ENCODE measurements at places on chromosomes 13 and 19.

GRCh38 chr13:82654861-82655855 lies 1227.1 kb downstream of the SLITRK1 start:
- DNase-seq: peak; percentile 11

GRCh38 chr19:38792250-38793111 lies 3.5 kb downstream of the LGALS7B start:
- DNase-seq: no peak

- DNase-seq: no peak
These were observed 27.2 kb downstream of the GPX4 start for GRCh38 chr19:1130771-1131717.

GRCh38 chr13:49539746-49540145 lies 44.0 kb downstream of the PHF11 start:
- no peak for DNase-seq

- DNase-seq: peak; percentile 75
These were observed 8.2 kb upstream of the MEIS3 start for GRCh38 chr19:47427241-47428176.

DNA sequence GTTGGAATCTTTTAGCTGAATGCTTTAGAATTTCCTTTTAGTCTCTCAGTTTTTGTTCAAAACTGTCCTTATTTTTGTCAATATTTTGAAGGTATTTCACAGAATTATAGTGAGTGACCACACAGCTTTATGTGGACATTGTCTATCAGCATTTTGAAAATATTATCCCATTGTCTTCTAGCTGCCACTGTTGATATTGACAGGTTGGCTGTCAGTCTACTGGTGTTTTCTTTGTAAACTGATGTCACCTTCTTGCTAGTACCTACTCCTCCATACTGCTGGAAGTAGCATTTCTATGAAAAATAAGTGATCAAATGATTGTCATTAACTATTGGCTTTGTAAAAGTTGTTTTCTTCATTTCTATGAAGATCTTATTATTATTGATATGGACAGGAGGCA lies 256.8 kb downstream of the KLF12 start:
- no peak for DNase-seq

DNA sequence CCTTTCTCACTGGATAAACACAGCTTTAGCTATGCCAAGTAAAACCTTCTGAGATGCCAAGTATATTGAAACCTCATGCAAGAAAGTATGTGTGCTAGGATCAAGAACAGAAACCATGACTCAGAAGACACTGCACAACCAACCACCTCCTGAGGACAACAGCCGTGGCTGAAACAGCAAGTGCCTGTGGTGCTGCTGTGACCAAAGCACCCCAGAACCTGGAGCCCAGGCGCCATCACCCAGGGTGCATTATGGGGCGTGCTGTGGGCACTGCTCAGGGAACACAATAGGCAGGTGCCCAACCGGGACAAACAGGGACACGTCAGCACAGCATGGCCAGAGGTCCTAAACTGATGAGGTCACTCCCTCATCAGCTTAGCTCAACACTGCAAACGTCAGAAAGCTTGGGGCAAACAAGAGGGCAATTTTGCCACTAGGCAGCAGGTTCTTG lies 101.3 kb upstream of the SLC15A1 start:
- no peak for DNase-seq

DNA sequence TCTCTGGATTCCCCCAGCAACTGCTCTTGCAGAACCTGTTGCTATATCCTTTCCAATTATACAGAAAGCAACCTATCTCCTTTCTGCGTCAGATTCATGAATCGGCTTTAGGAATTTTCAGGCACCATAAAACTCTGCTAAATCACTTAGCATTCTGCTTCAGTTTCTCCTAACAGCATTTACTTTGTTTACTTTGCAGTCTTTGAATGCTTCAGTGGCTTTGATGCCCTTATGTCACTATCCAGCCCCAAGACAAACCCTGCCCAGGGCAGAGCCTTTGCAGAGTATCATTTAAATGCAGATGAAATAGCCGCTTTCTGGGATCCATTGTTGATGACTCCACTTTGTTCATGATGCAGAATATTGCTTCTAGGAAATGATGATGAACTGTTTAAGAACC lies 43.1 kb downstream of the SLITRK1 start:
- DNase-seq: no peak

GRCh38 chr13:21777166-21777565 lies 106.3 kb downstream of the FGF9 start:
- no peak for DNase-seq

- no peak for DNase-seq
These were observed 19.3 kb downstream of the ENOX1 start for GRCh38 chr13:43767341-43767931.

GRCh38 chr13:23730251-23730650 lies 158.9 kb downstream of the MIPEP start:
- no peak for DNase-seq

- DNase-seq: no peak
These were observed 20.3 kb upstream of the GGACT start for GRCh38 chr13:100608906-100609305.

- DNase-seq: no peak
These were observed 3.5 kb downstream of the CYP4F2 start for GRCh38 chr19:15894359-15894758.

DNA sequence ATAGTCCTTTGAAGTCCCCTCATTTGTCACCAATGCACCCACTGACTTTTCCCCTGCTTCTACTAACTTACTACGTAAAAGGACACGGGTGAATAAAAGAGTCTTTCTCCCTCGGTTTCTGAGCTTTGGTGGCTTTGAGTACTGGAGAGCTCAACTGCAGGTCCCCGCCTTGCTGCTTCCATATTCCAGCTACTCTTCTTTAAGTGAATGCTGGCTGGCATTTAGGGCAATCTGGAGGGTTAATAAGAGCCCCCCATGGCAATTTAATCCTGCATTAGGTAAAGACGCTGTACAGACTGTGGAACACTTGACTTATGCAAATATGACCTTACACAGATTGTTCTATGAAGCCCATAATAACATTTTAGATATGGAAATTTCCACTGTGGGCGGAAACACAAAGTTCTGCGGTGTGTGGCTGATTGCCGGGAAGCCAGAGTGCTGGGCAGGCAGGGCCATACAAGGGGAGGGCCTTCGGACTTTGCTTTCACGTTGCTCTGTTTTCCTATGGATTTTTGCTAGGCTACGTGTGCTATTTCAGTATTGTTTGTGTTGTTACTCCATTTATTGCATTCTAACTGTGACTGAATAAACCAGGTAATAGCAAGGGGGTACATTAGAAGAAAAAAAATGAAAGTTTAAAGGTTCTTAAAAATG lies 97.5 kb downstream of the SLC10A2 start:
- DNase-seq: no peak

- no peak for DNase-seq
These were observed 1567.8 kb upstream of the SLC10A2 start for GRCh38 chr13:104634016-104634415.

- no peak for DNase-seq
These were observed 1500.4 kb upstream of the MIR17HG start for GRCh38 chr13:89846926-89847585.

- no peak for DNase-seq
These were observed 30.5 kb upstream of the MBNL2 start for GRCh38 chr13:97191615-97192014.
